ENCODE measurements at places on chromosomes 7 and 10. TPM values are rescaled to one million over a fixed set of nuclear protein-coding genes. Genes with fewer than 3 reads are reported as not detected.
A peak's percentile ranks its signal among the peaks of the same experiment; 100 is the strongest.

OPN4 gene
- total RNA-seq: not detected

TMEM229A gene
- not detected for total RNA-seq

CNPY1 gene
- total RNA-seq: not detected

GRCh38 chr7:47536661-47537611 lies 45.0 kb downstream of the TNS3 start:
- peaks cover 66% of the 10 kb centered on the region for H3K4me1 ChIP-seq
- H3K36me3 ChIP-seq: peaks cover 4% of the 10 kb centered on the region
- DNase-seq: no peak
- H3K27me3 ChIP-seq: no peaks in the 10 kb centered on the region
- peak overlapping the region; percentile 83 for H3K27ac ChIP-seq
- H3K4me3 ChIP-seq: peak overlapping the region; percentile 78

DNA sequence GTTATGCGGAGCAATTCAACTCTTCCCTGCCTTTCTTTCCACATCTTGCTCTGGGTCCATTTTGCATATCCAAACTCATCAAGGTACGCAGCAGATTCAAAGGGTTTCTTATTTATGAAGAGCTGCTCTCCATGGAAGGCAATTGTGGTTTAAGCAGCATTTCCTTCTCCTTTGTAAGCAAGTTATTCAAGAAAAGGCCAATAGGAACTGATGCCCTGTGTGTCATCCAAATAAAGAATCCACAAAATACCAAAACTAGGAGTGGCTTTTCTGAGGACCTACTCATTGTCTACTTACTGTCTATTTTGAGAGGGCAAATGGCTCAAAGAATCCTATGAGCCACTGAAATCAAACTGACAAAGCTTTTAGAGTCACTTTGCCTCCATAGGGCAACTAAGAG lies 253.1 kb downstream of the PTEN start:
- H3K27ac ChIP-seq: no peak overlapping the region
- H3K4me1 ChIP-seq: no peaks in the 10 kb centered on the region
- H3K4me3 ChIP-seq: no peak overlapping the region
- no peaks in the 10 kb centered on the region for H3K27me3 ChIP-seq
- DNase-seq: no peak
- H3K36me3 ChIP-seq: no peaks in the 10 kb centered on the region

- no peak overlapping the region for H3K4me3 ChIP-seq
- peaks cover 6% of the 10 kb centered on the region for H3K4me1 ChIP-seq
- no peak for DNase-seq
- peaks cover 2% of the 10 kb centered on the region for H3K36me3 ChIP-seq
Observed at GRCh38 chr10:77442699-77443189, 194.9 kb downstream of the KCNMA1 start.

DNA sequence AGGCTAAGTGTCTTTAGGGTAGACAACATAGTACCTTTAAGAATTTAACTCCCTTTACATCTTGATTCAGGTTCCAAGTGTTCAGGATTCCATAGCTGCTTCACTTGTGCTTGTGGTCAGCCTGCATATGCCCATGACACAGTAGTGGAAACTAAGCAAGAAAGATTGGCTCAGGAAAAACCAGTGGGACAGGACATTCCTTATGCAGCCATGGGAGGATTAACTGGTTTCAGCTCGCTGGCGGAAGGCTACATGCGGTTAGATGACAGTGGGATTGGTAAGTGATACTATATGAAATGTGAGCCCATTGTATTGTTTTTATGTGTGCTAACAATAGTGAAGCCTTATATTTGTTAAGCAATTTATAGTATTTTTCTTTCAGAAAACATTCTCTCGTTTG lies 11.3 kb downstream of the FAM221A start:
- no peak overlapping the region for H3K4me3 ChIP-seq
- peaks cover 3% of the 10 kb centered on the region for H3K4me1 ChIP-seq
- no peak overlapping the region for H3K27ac ChIP-seq
- peaks cover 13% of the 10 kb centered on the region for H3K36me3 ChIP-seq
- no peak for DNase-seq
- H3K27me3 ChIP-seq: no peaks in the 10 kb centered on the region

GRCh38 chr10:16819026-16819425 lies 1.8 kb upstream of the RSU1 start:
- no peak for DNase-seq
- H3K4me1 ChIP-seq: peaks cover 27% of the 10 kb centered on the region
- no peaks in the 10 kb centered on the region for H3K27me3 ChIP-seq
- peaks cover 4% of the 10 kb centered on the region for H3K36me3 ChIP-seq

GRCh38 chr7:45460379-45460778 lies 113.8 kb upstream of the ADCY1 start:
- no peak for DNase-seq
- no peak overlapping the region for H3K27ac ChIP-seq
- H3K27me3 ChIP-seq: peaks cover 2% of the 10 kb centered on the region
- H3K4me1 ChIP-seq: no peaks in the 10 kb centered on the region
- no peaks in the 10 kb centered on the region for H3K36me3 ChIP-seq

DNA sequence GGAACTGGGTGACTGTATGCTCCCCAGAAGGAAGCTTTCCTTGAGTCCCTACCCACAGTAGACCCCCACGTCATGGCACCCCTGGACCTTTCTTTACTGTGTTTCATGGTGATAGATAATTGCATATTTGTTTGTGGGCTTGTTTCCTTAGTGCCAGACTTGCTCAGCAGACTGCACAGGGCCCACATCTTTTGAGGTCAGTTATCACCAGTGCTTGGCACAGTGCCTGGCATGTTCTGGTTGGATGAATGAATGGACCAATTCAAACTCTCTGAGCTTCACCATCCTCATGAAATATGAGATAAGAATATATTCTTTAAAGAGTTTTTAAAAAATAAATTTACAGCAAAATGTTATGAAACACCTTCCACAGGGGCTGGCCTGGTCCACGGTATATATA lies 78.4 kb upstream of the EMX2 start:
- no peak overlapping the region for H3K27ac ChIP-seq
- no peaks in the 10 kb centered on the region for H3K36me3 ChIP-seq
- H3K4me1 ChIP-seq: no peaks in the 10 kb centered on the region
- no peak overlapping the region for H3K4me3 ChIP-seq

GRCh38 chr10:76055963-76056362 lies 624.5 kb downstream of the LRMDA start:
- H3K36me3 ChIP-seq: peaks cover 2% of the 10 kb centered on the region
- H3K4me1 ChIP-seq: no peaks in the 10 kb centered on the region
- H3K27ac ChIP-seq: no peak overlapping the region
- DNase-seq: no peak
- no peak overlapping the region for H3K4me3 ChIP-seq

- DNase-seq: no peak
- no peak overlapping the region for H3K27ac ChIP-seq
- no peaks in the 10 kb centered on the region for H3K27me3 ChIP-seq
- no peaks in the 10 kb centered on the region for H3K4me1 ChIP-seq
Observed at GRCh38 chr10:116098411-116099022, 174.5 kb downstream of the GFRA1 start.

- H3K27me3 ChIP-seq: no peaks in the 10 kb centered on the region
- DNase-seq: no peak
- H3K36me3 ChIP-seq: peaks cover 34% of the 10 kb centered on the region
- no peak overlapping the region for H3K4me3 ChIP-seq
- peak overlapping the region; percentile 64 for H3K27ac ChIP-seq
- peaks cover 91% of the 10 kb centered on the region for H3K4me1 ChIP-seq
Observed at GRCh38 chr7:32062150-32062549, 8.1 kb downstream of the PDE1C start.

GRCh38 chr10:120012131-120012400 lies 119.5 kb downstream of the SEC23IP start:
- peaks cover 5% of the 10 kb centered on the region for H3K27me3 ChIP-seq
- DNase-seq: no peak
- no peak overlapping the region for H3K4me3 ChIP-seq
- no peaks in the 10 kb centered on the region for H3K4me1 ChIP-seq
- H3K36me3 ChIP-seq: no peaks in the 10 kb centered on the region

DNA sequence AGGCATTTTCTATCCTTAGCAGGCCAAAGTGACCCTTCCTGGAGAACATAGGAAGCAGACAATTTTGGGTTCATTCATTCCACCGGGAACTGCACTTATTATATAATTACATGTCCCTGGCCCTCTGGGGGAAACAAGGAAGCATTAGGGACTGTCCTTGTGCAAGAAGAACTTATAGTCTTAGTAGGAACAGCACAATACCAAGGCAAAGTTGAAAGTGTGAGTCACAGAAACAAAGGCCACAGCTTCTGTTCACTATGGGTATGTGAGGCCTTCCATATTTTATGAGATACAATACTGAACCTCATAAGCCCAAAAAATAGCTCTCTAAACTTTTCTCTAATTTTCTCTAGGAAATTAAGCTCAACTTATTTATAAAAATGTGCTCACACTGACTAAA lies 18.4 kb upstream of the AKR1B10 start:
- no peak overlapping the region for H3K27ac ChIP-seq
- peaks cover 3% of the 10 kb centered on the region for H3K4me1 ChIP-seq
- peaks cover 2% of the 10 kb centered on the region for H3K27me3 ChIP-seq
- DNase-seq: no peak
- H3K36me3 ChIP-seq: no peaks in the 10 kb centered on the region

DNA sequence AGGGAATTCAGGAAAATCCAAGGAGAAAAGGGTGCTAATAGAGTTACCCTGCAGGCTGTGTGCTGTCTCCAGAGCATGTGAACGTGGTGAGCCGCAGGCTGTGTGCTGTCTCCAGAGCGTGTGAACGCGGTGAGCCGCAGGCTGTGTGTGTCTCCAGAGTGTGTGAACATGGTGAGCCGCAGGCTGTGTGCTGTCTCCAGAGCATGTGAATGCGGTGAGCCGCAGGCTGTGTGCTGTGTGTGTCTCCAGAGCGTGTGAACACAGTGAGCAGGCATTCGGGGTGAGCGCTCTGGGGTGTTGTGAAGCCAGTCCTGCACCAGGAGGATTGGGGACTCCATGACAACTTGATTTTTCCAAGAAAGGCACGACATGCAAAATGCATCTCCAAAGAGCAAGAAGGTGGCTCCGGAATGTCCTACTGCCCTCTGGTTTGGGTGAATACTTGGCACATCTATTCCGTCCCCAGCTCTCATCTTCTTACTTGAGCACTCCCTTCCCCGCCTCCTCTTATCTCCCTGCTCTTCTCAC lies 407.9 kb upstream of the SHH start:
- no peak overlapping the region for H3K27ac ChIP-seq
- no peaks in the 10 kb centered on the region for H3K4me1 ChIP-seq
- H3K27me3 ChIP-seq: no peaks in the 10 kb centered on the region
- DNase-seq: peak; percentile 54

GRCh38 chr7:70582927-70583895 lies 548.7 kb upstream of the GALNT17 start:
- no peak overlapping the region for H3K4me3 ChIP-seq
- peak overlapping the region; percentile 74 for H3K27ac ChIP-seq
- no peak for DNase-seq
- H3K36me3 ChIP-seq: peaks cover 2% of the 10 kb centered on the region
- no peaks in the 10 kb centered on the region for H3K27me3 ChIP-seq

- H3K4me1 ChIP-seq: peaks cover 15% of the 10 kb centered on the region
- no peak overlapping the region for H3K27ac ChIP-seq
- no peaks in the 10 kb centered on the region for H3K27me3 ChIP-seq
Observed at GRCh38 chr7:41574377-41574776, 128.5 kb downstream of the INHBA start.

DNA sequence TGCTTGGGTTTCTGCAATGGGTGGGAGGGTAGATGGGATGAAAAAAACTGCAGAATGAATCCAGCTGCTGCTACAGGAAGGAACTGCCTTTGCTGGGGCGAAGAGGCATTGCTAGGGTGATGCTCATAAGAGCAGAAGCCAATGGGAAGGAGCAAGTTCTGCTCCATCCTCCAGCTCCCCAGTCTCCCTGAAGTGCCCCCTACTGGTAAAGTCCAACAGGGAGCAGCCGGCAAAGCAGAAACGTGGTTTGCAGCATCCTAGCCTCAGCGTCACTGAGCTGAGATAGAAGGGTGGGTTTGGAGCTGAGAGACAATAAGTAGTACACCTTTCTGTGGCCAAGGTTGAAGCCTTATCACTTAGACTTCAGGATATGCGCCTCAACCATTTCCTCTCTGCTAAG lies 220.5 kb downstream of the CCSER2 start:
- no peak overlapping the region for H3K4me3 ChIP-seq
- H3K27ac ChIP-seq: no peak overlapping the region
- no peak for DNase-seq
- H3K4me1 ChIP-seq: no peaks in the 10 kb centered on the region

Measured in osteocyte (in vitro differentiated cells).